Activated CD4-positive, CD25-positive, alpha-beta regulatory T cell (primary cell): ENCODE measurements at places on chromosomes 1 and 21.

DNA sequence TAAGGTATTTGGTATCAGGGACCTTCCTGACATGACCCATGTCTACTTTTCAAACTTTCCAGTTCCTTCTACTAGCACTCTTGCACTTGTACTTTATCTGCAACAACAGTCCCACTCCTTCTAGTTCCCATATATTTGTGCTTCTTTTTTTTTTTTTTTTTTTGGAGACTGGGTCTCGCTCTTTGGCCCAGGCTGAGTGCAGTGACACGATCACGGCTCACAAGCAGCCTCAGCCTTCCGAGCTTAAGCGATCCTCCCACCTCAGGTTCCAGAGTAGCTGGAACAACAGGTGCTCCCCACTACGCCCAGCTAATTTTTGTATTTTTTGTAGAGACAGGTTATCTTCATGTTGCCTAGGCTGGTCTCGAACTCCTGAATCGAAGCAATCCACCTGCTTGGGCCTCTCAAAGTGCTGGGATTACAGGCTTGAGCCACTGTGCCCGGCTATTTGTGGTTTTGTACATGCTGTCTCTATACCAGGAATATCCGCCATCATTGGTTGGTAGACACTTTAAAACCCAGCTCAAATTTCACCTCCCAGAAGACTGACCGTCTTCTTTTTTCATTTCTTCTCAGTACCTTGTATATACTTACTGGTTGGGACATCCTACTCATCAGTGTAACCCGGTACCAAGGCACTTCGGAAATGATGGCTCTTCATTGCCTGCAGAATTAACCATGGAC lies 1.1 kb downstream of the ZMYM1 start:
- DNase-seq = no peak

DNA sequence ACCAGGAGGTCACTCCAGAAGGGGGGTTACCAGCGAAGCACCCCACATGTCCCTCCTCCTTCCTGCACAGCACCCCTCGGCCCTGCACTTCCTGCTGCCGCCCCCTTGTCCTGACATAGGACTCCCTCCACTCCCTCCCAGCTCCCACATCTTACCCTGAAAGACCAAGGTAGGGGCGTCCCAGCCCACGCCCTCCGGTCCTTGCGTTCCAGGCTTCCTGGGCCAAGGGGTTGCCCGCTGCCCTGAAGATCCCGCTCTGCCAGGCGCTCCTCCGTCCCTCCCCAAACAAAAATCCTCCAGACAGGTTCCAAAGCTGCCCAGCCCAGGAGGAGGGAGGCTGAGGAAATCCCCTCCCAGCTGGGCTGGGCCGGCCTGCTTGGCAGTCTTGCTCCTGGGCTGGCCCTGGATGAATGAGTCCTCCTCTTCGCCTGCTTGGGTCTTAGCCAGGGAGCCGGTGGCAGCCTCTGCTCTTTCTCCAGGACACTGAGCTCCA lies at the start of gene RHBDL2:
Gene RHBDL2, minus strand, starts transcription at position 304 of the 493 bp plus-strand sequence. CDS start 22,618 bp downstream, outside the sequence.
- no peak for DNase-seq

GRCh38 chr1:212920246-212920645 lies 30.1 kb upstream of the VASH2 start:
- no peak for DNase-seq

- DNase-seq = peak; percentile 51
Measured at GRCh38 chr1:160951443-160952128, 3.0 kb downstream of the ITLN2 start.

GRCh38 chr1:63223426-63223825 lies 98.9 kb upstream of the FOXD3 start:
- no peak for DNase-seq

DNA sequence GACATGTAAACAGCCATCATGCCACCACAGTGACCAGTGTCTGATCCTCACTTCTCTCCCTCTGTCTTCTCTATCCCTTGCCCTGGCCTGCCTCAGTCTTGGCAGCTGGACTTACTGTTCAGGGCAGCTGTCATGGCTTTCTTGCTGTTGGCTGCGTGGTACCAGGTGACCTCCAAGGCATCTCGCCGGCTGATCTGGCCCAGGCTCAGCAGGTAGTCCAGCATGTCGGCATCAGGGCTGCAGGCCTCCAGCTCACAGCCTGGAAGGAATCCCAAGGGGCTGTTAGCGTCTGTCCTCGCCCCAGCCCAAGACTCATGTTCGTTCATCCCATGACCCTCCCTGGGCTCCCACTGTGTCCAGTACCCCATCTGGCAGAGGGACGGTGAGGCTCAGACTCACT lies 3.6 kb downstream of the FAM151A start:
- no peak for DNase-seq

- DNase-seq = no peak
Measured at GRCh38 chr21:45236481-45236880, 51.2 kb downstream of the POFUT2 start.

DNA sequence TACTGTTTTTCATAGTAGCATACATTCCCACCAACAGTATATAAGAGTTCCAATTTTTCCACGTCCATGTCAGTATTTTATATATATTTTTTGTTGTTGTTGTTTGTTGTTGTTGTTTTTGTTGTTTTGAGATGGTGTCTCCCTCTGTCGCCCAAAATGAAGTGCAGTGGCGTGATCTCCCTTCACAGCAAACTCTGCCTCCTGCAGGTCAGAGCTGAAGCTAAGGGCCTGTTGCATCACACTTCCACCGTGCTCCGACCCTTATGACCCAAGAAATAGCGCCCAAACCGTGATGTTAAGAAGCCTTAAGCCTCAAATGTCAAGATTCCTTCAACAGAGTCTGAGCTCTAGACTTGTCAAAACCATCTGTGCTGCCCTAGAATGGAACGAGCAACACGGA lies 2032.3 kb downstream of the MRPL39 start:
- no peak for DNase-seq

DNA sequence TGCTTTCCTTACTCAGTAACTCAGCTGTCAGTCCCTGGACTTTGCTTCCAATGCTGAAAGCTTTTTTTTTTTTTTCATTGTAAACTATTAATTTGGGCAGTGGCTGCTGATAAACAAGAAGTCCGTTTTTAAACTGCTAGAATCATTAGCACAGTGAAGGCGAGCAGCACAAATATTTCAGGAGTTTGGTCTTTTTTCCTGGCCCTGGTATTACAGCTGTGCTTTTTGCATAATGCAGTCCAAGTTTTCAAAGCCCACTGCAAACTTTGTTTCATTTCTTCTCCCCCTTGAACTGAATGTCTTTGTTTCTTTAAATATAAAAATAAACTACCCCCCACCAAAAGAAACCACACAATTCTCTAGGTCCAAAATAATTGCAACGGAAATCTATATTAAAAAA lies 6.6 kb downstream of the GLIS1 start:
- no peak for DNase-seq

DNA sequence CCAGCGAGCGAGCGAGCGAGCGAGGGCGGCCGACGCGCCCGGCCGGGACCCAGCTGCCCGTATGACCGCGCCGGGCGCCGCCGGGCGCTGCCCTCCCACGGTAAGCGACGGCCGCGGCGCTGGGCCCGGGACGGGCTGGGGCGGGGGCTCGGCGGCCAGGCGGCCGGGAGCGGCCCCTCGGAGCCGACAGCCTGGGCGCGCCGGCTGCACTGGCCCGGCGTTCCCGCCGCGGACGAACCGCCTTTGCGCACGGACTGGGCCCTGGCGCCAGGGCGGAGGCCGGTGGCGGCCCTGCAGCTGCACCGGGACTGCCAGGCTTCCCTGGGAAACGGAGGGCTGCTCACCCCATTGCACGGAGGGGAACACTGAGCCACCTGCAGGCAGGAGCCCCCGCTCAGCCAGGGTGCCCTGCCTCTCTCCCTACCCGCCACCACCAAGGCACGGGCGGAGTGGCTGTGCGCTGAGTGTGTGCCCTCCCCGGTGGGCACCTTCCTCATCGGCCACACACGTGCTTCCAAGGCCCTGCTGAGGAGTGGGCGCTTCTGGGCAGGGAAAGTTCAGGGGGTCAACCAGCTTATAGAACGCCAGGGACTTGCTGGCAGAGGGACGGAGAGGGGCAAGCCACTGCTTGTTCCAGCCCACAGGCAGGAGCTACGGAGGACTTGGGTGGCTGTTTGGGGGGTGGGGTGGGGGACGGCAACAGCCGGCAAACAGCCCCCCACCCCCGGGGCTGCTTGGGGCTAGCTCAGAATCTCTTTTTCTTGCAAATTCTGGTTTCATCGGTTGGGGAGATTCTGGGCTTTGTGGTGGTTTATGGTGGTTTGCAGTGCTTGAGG lies 532 bp downstream of the CSF1 start:
- DNase-seq = no peak

- no peak for DNase-seq
Measured at GRCh38 chr1:25433389-25434186, 2.9 kb downstream of the MACO1 start.

GRCh38 chr1:193014400-193014799 lies 44.8 kb downstream of the UCHL5 start:
- no peak for DNase-seq

- no peak for DNase-seq
Measured at GRCh38 chr1:233244183-233244582, 51.3 kb downstream of the PCNX2 start.

DNA sequence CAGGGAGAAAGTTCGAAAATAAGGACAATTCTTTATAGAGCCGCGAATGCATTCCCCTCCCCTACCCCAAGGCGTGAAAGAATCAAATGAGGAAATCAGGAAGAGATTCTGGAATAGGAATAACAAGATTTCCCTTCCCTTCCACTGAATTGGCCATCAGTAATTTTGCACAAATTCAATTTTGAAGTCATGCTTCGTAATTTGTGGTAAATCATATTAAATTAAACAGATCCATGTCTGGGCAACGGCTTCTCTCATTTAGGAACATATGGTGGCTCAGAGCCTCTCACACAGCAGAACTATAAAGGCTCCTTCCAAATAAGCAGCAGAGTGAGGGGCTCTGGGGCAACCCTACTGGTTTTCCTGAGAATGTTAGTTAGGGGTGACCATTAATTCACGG lies 152.9 kb downstream of the CLIC6 start:
- DNase-seq = no peak

DNA sequence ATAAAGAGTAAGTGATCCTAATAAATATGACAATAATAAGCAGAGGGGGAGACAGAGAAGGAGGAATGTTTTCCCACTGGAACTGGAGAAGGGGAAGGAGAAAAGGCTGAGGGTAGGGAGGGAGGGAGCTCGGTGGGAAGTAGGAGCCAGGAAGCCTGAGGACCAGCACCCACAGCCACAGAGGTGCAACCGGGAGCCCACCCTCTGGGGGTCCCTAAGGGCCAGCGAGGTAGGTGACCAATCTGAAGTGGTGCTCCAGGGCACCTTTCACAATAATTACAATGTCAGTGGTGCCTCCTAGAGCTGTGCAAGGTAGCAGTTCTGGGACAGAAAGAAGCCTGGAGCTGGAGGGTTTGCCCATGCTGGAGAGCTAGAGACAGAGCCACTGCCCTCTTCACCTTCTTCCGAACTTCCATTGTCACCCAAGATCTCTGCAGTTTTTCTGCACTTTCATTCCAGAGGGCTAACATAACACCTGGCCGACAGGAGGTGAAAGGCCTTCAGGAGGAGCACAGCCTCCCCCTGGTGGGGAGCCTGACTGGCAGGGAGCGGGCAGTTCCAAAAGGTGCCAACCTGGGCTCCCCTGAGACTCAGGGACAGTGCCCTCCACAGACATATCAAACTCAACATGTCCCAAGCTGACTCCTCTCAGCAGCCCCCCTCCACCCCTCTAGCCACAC lies 4.1 kb upstream of the AHCYL1 start:
- DNase-seq = no peak

- DNase-seq = no peak
Measured at GRCh38 chr1:232650845-232651244, 20.9 kb upstream of the SIPA1L2 start.

DNA sequence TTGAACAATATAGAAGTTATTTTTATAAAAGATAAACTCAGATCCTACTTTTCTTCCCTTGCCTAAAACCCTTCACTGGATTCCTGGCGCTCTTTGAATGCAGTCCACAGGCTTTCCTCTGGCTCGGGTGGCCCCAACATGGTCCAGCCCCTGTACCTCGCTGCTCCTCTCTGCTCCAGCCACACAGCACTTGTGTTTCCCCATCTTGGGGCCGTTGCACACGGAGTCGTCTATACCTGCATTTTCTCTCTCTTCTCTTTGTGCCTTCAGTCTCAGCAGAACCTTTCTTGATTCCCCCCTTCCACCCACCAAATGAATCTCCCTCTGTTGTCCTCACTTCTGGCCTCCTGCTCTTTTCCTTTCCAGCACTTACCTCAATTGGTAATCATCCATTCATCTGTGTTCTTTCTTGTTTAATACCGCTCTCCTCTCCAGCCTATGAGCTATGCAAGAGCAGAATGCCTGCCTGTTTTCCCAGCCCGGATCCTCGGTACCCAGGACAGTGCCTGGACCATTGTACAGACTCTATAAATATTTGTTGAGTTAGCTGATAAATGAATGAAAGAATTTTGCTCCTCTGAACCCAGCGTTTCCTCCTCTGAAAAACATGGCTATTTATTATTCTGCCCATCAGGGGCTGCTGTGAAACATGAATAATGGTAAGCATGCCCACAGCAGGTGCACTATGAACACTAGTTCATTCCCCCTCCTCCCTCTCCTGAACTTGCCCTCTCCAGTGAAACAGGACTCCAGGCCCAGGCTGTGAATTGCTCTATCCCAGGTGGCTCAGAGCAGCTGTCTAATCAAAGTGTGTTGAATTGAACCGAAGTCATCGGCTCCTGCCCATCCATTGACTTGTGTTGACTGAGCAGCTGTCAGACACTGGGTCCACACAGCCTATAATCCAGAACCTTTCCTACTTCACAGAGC lies 266.9 kb downstream of the PTPRU start:
- DNase-seq = no peak

DNA sequence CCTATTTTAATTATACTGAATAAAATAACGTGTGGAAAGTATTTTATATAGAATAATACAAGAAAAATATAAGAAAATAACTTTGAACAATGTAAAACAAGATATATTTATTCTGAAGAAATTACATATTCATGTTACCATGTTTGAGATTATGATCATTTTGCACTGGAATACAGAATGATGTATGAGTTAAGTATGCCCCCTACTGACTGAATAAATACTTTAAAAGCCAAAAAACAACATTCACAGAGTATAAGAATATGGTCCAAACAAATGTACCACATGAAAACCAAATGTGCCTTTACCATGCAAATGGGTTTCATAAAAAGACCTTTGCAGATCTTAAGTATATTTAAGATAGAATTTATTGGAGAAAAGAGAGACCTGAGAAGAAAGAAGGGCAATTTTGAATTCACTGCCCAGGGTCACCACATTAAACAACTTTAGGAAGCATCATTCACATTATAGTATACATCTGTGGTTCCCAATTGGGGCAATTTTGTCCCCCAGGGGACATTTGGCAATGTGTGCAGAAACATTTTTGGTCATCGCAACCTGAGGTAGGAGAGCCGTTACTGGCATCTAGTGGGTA lies 136.6 kb upstream of the GFI1 start:
- DNase-seq = no peak

DNA sequence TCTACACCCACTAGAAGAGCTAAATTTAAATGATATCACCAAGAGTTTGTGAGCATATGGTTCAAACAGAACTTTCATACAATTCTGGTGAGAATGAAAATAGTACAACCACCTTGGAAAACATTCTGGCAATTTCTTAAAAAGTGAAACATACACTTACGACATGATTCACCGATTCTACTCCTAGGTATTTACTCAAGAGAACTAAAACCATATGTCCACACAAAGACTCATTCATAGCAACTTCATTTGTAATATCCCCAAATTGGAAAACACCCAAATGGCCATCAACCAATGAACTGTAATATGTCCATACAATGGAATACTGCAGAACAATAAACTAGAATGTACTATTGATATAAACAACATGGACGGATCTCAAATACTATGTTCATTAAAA lies 51.2 kb upstream of the ADAM30 start:
- DNase-seq = no peak

GRCh38 chr1:230958370-230958769 lies 20.3 kb downstream of the TTC13 start:
- no peak for DNase-seq

- DNase-seq = no peak
Measured at GRCh38 chr1:83918688-83919285, 80.1 kb downstream of the TTLL7 start.
